NCI-H1417 treated with DMSO at 0.1 percent for 48 hours (cell line): ENCODE measurements at places on chromosomes 1 and 21.

DNA sequence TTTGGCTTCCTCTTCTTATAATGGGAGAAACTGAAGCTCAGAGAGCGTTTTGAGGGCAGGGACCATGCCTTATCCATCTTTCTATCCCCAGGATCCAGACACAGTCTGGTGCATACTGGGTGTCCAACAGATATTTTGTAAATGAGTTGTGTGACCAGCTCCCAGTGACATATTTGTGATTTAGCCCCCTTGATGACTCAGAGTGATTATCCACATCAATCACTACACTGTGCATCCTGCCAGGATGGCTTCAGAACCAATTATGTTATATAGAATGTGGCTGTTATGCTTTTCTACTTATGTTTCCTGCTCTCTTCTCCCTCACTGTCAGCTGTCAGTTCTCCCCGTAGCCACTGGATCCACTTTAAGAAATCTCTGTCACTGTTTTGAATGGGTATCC is 11.3 kb downstream of the OLFML3 start:
- DNase-seq, result no peak

- no peak for DNase-seq
Measured at GRCh38 chr1:19511116-19511515, 25.8 kb upstream of the CAPZB start.

DNA sequence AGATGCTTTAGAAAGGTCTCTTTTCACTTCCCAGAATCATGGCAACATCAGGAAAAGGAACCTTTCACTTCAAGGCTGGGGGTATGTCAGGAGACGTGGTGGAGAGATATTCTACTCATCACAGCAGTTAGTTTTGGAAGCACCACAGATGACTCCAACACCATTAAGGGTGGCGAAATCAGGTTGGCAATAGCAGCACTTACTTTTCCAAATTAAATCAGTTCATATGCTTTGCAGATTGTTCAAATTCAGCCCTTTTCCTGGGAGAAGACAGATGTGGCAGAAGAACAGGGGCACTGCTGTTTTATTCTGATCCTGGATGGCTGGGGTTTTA is 79.0 kb downstream of the RUNX1 start:
- DNase-seq, result no peak

DNA sequence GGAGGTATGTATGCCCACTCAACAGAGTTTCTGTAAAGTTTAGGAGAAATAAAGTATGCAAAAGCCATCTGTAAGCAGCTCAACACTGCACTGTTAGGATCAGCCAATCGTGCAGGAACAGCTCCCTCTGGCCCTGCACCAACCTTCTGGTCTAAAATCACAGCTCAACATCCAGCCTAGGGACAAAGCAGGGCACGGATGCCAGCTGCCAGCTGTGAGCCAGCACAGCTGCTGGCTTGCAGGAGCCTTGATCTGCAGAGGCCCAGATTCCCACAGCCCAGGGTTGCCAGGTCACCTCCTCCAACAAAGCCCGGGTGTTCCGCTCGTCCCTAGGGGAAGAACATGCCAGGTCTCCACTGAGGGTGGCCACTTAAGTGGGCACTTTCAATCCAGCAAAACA is 8.6 kb downstream of the ACOT7 start:
- DNase-seq, result no peak

DNA sequence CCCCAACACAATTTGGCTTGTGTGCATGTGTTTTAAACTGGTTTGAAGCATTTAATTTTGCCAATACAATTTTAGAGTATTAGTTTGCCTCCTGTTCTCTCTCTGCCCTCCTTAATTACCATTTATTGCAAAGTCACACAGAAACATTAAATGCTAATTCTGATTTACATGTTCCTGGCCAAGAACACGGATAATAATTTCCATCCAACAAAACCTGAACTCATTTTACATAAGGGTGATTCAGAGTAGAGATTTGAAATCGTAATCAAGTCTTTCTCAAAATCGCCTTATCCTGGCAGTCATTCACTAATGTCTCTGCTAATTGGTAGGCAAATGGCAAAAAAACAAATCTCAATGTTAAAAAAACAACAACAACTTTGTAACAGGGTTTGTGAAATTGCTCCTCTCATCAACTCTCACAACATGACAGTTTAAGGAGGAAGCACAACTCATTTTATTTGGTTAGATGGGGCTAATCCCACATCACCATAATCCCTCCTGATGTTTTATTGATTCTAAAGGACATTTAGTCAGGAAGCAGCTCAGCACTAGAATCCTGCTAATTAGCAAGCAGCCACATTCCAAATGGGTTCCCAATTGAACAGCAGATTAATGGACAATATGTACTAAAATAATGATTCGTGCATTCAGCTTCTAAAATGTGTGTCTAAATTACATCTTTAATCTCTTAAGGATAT is 55.9 kb downstream of the C1orf87 start:
- DNase-seq, result no peak

DNA sequence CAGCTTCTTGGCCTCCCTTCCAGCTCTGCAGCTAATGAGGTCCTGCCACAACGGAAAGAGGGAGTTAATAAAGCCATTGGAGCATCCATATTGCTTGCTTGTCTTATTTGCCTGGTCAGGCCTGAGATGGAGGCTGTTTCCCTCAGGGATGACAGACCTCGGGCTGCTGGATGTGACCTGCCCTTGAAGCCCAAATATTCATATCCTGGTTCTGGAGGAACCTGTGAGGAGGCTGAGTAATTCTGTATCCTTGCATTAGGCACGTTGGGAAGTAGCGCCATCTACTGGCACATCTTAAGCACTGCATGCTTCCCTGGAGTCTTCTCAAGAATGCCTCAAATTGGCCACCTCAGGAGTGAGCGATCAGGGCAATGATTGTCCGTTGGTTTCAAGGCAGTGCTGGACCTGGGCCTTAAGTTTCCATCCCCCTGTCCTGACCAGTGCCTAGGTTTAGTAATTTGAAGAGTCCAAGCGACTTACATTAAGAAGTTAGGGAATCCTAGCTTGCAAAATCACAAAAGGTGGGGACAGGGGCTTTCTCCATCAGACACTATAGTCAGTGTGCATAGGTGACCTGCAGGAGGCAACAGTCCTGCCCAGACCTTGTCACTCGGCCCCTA is 13.8 kb upstream of the NASP start:
- no peak for DNase-seq

DNA sequence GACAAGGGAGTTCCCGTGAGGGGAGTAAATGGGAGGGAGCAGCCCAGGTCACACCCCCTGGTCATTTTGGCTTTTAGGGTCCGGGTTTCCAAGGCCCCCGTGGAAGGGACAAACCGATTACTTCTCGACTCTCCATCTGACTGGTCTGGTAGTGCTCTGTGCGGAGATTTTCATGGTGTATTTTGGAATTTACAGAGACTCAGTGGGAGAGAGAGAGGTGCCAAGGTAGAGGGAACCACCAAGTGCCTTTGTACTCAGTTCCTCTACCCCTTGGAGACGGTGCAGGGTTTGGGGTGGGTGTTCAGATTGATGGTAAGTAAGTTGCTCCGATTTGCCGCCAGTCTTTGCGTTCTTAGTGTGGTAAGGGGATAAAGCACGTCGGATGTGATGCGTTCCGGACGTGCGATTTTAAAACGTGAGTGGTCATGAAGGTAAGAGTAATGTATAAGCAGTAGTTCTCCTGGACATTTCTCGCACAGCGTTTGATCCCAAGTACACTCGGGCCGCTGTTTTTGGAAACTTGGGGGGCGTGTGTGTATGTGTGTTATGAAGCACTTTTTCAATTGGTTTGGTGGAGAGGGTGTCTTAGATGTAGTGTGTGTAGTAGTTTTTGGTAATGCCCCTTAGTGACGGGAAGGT is 682 bp downstream of the SUCO start:
- no peak for DNase-seq

GRCh38 chr1:27567971-27568299 is 36.0 kb downstream of the AHDC1 start:
- no peak for DNase-seq

GRCh38 chr1:52919723-52920483 is 1.6 kb downstream of the ECHDC2 start:
- no peak for DNase-seq

DNA sequence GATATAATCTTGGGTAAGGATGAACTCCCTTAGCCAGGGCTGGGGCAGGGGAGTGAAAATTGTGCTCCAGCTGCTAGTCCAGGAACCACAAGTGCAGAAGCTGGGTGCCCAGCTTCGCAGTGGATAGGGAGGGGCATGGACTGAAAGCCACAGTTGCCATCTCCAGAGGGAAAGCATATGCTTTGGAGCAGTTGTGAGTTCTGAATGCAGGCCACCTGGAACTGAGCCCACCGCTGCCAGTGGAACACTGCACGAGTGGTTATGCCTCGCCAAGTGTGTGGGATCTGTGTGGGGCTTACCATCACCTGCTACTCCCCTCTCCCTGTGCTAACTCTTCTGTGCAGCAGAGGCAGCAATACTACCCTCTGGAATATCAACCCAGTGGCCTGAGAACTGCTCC is 158.4 kb upstream of the DPT start:
- no peak for DNase-seq

DNA sequence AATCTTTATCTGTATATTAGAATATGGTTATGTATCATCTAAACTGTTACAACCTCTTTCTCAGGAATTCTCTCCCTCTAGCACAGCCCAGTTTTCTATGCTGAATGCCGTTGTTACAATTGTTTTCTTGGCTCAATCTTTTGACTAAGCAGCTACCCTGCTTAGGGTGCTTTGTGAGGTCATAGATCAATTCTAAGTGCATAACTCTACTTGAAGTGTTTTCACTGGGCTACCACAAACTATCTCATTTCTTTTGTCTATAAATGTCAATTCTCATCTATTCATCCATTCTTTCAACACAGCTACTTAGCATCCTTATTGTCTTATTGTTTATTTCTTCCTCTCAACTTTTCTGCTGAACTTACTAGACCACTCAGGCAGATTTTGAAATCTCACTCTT is 77.1 kb downstream of the CEP350 start:
- DNase-seq, result no peak

DNA sequence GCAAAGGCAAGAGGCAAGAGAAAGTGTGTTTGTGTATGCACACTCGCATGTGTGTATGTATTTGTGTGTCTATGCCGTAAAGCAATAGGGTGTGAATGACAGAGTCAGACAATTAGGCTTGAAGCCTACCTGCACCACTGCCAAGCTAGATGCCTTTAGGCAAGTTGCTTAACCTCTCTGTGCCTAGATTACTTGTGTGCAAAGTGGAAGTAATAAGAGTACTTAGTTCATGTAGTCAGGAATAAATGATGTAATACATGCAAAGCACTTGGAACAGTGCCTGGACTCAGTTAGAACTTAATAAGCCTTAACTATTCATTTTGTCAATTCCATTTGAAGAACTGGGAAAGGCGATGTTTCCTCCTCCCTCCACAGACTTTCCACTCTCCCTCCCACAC is 31.7 kb downstream of the LAMB3 start:
- no peak for DNase-seq

- DNase-seq, result no peak
Measured at GRCh38 chr1:179941454-179941853, 13.2 kb upstream of the CEP350 start.

DNA sequence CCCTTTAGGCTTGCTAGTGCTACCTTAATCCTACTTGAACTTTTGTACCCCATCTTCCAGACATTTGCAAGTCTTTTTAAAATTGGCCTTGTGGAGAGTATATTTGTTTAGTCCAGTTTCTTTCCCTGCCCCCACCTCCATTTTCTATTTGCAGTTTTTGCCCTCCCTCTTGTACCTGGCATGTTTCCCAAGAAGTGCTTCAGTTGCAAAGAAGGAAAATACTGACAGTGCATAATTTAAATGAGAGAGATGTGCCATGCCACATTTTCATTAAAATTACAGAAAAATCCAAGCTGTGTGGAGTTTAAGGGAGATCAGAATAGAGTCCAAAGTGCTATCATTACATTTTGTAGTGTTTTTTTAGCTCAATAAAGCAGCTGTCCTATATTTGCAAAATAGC is 150.0 kb upstream of the ADGRL2 start:
- DNase-seq, result no peak

DNA sequence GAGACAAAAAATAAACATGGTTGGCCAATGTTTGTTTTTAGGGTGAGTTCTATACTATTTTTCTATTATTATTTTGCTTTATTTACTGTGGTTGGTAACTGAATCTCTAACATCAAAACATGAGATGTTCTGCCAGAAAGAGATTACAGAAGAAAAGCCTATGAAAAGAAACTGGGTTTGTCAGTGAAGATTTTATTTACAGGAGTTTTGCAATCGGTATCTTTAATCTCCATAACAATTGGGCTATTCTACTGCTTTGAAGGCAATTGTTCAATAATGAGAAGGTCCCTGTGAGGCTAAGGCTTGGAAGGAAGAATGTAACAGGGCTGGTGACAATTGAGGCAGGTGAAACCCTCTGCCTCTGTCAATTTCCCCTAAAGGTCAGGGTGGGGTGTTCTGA is 155.5 kb downstream of the CLIC6 start:
- DNase-seq, result no peak

GRCh38 chr1:161989108-161989507 is 34.6 kb downstream of the OLFML2B start:
- DNase-seq, result no peak

GRCh38 chr1:159076438-159077119 is at the start of gene AIM2:
Gene AIM2 (minus strand): TSS chr1:159076766. CDS start chr1:159073499, 3,267 bp downstream.
- DNase-seq, result no peak

DNA sequence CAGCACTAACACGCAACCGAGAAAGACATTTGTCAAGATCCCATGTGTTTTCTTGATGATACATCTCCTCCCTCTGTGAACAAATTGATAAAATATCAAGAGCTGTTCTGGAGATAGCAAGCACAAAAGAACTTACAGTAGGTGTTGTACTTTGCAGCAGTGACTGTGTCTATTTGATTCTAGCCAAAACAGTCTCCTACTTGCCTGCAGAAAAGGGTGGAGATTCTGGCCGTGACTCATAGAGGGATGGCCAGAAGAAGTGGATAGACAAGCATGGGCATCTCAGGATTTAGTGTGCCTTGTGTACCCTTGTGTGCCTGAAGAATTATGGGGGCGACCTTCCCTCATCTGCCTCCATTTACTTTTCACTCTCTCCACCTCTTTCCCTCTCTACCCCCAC is 458.4 kb upstream of the LRRC7 start:
- DNase-seq, result no peak

- DNase-seq, result peak; percentile 44
Measured at GRCh38 chr1:50106095-50106761, 2.5 kb upstream of the ELAVL4 start.

DNA sequence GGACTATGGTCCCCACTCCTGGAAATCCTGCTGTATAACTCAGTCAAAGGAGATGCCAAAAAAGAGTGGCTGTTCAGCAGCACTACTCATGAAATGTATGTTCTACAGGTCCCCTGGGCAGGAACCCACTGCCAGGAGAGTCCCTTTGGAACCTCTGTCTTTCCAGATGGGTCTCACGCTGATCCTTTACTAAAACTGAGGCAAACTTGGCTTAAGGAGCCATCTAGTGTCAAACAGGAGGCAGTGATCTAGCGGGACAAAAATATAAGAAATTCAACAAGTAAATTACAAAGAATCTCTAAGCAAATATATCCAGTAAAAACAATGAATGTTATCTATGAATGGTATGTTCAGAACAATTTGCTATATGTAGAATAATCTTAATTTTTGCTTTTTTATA is 80.5 kb upstream of the PRMT6 start:
- no peak for DNase-seq

GRCh38 chr1:172136925-172137324 is 283.6 kb upstream of the C1orf105 start:
- no peak for DNase-seq

GRCh38 chr1:197915862-197916499 is 1.2 kb upstream of the LHX9 start:
- peak; percentile 42 for DNase-seq
